ENCODE measurements at places on chromosomes 2 and 18.

DNA sequence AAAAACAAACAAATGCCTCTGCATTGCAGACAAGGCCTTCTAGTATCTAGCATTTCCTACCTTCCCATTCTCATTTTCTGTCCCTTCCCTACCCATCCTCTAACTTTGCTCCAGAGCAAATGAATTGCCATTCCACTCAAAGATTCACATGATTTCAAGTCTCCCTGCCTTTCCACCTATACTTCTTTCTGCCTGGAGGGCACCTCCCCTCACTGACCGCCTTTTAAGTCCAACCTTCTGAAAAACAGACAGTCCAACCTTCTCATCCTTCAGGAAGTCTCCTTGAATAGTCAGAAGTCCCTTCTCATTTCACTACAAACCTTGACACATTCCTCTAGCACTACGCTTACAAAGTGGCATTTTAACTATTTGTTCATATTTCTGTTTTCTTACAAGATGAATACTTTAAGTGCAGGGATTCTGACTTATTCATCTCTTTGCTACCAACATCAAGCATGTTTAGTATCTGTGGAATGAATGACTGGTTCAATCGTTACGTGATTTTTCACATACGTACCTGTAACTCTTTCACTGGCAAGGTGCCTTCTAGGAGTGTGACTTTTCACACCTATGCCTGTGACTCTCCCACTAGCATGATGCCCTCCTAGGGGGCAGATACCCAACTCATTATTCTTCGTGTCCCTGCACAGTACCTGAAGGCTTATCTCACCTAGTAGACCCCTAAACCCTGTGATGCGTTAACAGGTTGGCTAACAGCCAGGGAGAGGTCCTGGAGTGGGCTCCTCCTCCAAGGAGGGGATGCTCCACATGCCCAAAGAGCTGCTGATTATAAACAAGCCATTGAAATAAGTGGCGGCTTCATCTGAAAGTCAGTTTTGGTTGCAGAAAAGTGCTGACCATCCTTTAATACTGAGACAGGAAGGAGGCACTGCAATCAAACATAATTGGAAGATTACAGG lies 356.2 kb downstream of the MYCN start:
- DNase-seq: no peak

- no peak for DNase-seq
Observed at GRCh38 chr2:196200557-196200956, 29.2 kb upstream of the STK17B start.

DNA sequence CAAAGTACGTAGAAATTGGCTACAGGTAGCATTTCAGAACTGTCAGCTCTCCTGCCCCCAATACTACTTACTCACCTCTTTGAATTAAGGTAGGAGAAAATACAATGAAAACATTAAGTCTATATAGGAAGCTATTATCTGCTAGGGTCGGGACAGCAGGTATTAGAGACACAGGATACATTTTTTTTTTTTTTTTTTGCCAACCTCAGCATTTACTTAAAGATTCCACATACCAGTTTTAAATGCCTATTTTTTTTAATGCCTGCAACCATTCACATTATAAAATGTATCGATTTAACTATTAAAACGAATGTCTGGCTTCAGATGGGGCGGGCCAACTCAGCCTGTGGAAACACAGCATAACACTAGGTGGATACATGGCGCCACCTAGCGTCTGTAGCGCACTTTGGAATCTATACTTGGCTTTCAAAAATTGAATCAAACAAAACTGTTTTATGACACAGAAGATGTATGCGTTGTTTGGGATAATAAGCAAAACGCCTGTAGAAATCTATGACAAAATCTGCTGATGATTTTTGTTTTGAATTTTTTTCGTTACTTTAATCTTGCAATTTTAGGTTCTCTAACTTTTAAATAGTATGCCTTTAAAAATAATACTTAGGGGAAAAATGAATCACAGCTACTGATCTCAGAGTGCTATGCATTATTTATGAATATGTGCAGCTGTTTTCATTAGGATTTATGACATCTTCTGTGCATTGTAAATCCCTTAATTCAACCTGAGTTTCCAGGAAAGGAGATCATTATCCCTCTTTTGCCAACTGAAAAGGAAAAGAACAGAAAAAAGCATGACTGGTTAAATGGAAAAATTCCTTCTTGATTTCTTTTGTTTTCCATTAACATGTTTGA lies 261.0 kb downstream of the NYAP2 start:
- DNase-seq: peak; percentile 82

DNA sequence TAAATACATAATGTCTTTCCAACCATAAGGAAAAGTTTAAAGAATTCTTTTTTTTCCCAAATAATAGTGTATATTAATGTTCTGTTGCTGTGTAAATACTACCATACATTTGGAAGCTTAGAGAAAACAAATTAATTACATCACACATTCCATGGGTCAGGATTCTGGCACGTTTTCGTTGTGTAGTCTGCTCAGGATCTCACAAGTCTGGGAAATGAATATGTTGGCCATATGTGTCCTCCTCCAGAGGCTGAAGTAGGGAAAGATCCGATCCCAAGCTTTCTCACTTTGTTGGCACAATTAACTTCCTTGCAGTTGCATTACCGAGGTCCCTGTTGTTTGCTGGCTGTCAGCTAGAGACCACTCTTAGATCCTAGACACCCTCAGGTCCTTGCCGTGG lies 83.9 kb downstream of the RPRM start:
- no peak for DNase-seq

GRCh38 chr2:174484573-174484972 lies 2.3 kb downstream of the GPR155 start:
- no peak for DNase-seq

- DNase-seq: no peak
Observed at GRCh38 chr18:69469444-69469919, 68.8 kb downstream of the DOK6 start.

GRCh38 chr18:52679354-52679753 lies 339.4 kb downstream of the DCC start:
- DNase-seq: no peak

GRCh38 chr2:207487650-207488311 lies 42.0 kb upstream of the CREB1 start:
- DNase-seq: no peak

- no peak for DNase-seq
Observed at GRCh38 chr2:65128297-65129190, 1.4 kb downstream of the RAB1A start.

GRCh38 chr2:181348107-181348837 lies 108.9 kb upstream of the ITGA4 start:
- no peak for DNase-seq

DNA sequence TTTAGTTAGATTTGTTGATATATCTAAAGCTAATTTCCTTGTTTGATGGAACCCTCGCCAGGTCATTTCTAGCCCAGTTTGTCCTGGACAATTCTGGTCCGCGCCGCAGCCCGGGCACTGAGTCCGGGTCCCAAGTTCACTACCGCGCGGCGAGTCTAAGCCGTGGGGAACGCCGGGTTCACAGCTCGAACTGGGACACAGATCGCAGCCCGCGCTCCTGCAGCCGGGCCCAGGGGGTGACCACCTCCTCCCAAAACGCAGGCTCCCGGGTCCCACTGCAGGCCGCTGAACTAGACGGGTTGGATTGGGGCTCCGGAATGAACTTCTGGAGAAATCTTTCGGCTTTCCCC lies 681 bp downstream of the ACADL start:
- DNase-seq: no peak

GRCh38 chr2:37656512-37657423 lies 14.7 kb downstream of the CDC42EP3 start:
- peak; percentile 85 for DNase-seq

DNA sequence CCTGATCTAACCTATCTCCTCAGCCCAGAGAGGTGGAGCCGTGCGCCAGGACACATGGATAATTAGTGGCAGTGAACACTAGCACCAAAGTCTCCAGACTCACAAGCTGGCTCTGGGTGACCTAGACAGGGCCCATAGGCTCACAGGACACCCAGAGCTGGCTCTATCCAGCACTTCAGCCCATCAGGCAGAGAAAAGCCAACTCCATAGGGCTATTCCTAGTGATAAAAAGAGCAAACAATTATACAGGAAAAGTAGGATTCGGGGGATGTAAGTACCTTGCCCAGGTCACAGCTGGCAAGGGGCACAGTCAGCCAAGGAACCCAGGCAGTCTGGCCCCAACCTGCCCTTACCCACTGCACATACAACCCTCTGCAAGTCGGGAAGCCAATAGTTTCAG lies 178.6 kb downstream of the TNS1 start:
- no peak for DNase-seq

GRCh38 chr2:173690349-173690748 lies 274.8 kb downstream of the SP3 start:
- no peak for DNase-seq

DNA sequence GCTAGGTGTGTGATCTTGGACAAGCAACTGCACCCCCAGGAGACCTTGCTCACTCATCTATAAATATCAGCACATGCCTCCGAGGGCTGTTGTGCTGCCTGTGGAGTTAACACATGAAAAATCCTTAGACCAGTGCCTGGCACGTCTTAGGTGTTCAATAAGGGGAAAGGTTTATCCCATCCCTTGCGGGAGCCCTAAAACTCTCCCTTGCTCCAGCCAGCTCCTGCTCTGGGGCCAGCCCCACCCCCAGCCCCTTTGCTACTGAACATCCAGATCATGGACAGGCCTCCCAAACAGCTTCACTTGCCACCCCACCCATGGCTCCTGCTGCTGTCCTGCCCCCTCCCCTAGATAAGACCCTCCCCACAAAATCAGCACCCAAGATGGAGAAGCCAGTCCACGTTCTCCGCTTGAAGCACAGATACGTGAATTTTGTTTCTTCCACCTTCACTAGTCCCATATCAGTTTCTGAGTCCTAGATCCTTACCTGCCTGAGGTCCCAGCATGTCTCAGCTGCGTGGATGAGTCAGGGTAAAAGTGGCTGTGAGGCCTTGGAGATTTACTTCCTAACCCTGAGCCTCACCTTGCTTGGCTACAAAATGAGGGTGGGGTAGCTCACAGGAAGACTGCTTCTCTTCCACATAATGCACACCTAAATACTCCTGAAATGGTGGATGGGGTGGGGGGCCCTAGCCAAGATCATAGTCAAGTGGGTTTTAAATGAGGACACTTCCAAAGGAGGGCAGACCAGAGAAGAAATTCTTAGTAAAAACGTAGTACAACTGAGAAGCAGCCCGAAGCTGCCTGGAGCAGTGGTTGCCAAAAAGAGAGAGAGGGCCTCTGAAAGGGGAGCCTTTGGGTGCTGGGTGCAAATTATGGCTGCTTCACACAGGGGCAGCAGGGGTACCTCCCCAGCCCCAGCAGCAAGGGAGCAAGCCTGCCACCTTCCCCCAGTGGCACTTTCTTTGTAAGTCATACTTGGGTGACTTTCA lies 40.4 kb downstream of the C1QL2 start:
- no peak for DNase-seq

- no peak for DNase-seq
Observed at GRCh38 chr2:148528356-148529064, 116.0 kb upstream of the EPC2 start.

All from HAP-1 (cell line).